ENCODE measurements at places on chromosomes 7 and 10.

- no peak for DNase-seq
Observed at GRCh38 chr7:158745057-158745715, 40.6 kb upstream of the NCAPG2 start.

DNA sequence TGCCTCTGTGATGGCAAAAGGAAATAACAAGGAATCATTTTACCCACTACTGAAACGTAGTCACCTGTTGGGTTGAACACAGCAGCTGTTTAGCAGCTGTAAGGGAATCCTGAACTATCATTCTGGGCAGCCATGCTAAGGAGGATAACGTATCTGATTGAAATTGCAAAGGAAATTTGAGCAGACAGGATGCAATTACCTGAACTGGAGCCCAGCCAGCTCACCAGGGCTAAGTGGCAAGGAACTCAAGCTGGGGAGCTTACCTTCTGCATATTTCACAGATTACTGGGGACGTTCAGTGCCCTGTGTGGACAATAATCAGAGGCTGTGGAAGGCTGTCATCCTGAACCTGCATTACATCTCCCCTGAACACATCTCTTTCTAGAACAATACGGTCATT is 650.5 kb downstream of the SORCS3 start:
- DNase-seq: no peak

GRCh38 chr7:113000316-113001020 is 86.2 kb downstream of the GPR85 start:
- no peak for DNase-seq

GRCh38 chr7:28477041-28477442 is 64.7 kb downstream of the CREB5 start:
- no peak for DNase-seq

DNA sequence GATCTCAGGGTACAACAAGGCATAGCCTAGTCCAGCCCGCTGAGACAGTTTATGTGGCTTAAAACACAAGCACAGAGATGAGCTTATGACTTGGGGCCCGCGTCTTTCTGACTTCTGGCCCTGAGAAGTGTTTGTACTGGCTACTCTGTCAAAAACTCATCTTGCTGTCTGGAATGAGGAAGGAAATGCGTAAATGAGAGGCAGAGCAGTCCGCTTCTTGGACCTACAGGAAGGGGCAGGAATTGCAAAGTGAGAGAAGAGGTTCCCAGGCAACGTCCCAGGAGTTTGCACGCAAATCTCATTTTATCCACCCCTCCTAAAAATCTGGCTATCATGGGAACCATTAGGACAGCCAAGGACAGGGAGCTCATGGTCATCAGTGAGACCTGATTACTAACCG is 5.5 kb downstream of the ANXA11 start:
- DNase-seq: no peak

DNA sequence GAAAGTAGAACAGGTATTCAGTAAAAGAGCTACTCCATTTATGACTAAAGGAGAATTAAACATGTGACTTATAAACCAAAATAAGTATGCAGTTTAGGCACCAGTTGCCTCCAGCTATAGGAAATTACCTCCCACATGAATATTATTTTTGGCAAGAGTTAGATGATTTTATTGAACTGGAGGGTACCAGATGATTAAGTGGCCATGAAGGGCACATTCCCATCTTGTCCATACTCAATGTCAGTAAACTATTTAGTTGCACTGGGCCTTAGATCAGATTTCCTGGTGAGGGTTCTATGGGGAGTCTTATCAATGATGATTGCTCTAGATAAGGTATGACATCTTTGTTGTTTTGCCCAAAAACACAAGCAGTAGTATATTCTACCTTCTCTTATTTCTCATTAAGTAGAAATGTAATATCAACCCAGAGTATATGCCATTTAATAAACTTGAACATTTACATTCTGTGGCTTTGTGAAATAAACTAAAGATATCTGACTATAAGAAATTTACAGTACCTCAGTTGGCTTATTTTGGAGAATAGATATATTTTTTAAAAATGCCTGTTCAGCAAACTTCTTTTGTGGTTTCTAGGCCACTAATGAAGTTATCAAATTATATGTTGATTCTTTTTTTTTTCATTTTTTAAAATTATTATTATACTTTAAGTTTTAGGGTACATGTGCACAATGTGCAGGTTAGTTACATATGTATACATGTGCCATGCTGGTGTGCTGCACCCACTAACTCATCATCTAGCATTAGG is 145.3 kb downstream of the SEMA3A start:
- DNase-seq: no peak

GRCh38 chr10:101778781-101779543 is 3.0 kb upstream of the FGF8 start:
- DNase-seq: no peak

GRCh38 chr7:99453105-99453504 is 12.9 kb downstream of the ATP5MF start:
- no peak for DNase-seq

DNA sequence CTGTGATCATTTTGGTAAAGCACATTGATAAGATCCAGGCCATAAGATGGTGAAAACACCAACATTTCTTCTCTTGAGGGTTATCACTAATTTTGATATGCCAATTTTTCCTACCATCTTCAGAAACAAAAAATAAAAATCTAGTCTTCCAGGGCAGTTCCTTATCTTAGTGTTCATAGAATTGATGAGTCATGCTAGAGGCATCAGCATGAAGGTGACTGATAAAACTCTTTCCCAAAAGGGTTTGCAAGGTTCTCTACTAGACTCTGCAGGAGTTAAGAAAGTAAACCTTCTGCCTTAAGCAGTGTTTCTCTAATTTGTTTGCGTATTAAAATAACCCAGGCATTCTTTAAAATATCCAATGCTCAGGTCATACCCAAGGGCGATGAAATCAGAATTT is 483.1 kb upstream of the CNTNAP2 start:
- DNase-seq: no peak

- no peak for DNase-seq
Observed at GRCh38 chr10:63770523-63770922, 249.3 kb downstream of the REEP3 start.

GRCh38 chr10:124180947-124181549 is 87.7 kb upstream of the CHST15 start:
- DNase-seq: no peak

- DNase-seq: no peak
Observed at GRCh38 chr7:144869082-144869481, 33.2 kb upstream of the TPK1 start.

- no peak for DNase-seq
Observed at GRCh38 chr10:133015816-133016462, 71.8 kb upstream of the ADGRA1 start.

DNA sequence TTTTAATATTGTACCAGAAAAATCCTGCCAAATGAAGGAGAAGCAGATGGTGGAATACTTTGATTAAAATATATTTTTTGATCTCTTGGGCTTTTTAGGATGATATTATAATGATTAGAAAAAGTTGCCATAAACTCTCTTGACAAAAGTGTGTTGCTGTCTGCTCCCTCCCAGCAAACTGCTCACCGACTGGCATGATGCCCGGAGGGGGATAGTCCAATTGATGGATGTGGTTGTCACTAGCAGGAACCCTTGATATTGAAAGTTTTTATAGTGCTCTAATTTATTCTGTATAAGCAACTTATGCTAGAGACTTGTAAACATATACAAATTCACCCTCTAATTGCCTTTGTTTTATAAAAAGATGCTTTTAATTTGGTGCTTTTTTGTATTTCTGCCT is 114.0 kb downstream of the DNAH11 start:
- no peak for DNase-seq

- DNase-seq: no peak
Observed at GRCh38 chr7:41149576-41149975, 553.3 kb downstream of the INHBA start.

DNA sequence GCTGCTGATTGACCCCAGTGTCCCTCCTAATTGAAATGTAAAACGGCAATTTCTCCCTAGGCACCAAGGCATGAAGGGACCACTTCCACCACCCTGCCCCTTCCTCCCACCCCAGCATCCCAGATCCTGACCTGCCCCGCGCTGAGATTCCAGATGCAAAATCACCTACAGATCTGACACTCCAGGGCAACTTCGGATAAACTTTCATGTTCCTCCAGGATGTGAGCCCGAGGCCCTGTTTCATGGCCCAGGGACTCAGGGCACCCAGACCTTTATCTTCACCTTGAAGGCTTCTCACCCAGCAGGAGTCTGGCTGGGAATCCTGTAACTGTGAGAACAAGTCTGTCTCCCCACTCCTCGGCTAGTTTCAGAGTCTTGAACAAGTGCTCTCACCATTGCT is 361.8 kb downstream of the PLXNA4 start:
- no peak for DNase-seq

DNA sequence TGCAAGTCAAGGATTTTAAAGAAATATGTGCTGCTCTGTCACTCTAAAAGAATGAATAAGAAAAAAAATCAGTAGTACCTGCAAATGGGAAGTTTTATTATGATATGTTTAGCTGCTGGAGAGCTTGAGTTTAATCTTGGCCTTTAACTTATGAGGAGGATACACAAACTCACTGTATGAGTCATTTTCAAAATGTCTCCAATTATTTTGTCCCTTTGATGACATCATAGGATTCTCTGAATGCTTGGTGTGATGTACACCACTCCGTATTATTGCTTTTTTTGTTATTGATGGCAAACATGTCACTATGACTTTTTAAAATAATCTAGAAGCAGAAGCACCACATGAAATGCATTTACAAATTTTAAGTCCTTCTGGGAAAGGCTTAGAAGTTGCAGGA is 125.8 kb downstream of the RALA start:
- DNase-seq: no peak

DNA sequence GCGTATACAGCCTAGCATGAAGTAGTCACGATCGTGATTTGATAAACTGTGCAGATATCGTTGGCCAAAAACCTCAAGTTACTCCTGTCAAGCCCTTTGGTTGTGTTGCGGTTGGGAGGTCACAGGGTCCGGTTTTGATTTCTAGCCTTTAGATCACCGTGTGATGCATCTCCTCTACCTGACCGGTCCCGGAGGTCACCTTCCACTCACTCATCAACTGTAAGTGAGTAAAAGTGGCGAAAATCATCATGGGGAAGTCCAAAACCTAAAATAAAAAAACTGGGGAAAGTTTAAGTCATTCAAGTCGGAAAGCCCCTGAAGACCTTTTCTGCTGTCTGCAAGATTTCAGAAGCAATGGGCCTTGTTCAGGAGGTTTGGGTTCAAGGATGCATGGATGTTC is 62.8 kb downstream of the ADARB2 start:
- no peak for DNase-seq

- no peak for DNase-seq
Observed at GRCh38 chr10:3476186-3476585, 303.6 kb upstream of the PITRM1 start.

GRCh38 chr10:121032460-121032859 is 181.3 kb downstream of the WDR11 start:
- DNase-seq: no peak

- DNase-seq: no peak
Observed at GRCh38 chr7:102291056-102291915, 4.6 kb downstream of the SH2B2 start.

GRCh38 chr7:137669706-137670105 is 177.1 kb downstream of the DGKI start:
- DNase-seq: no peak

- DNase-seq: no peak
Observed at GRCh38 chr7:48317360-48317759, 146.1 kb downstream of the ABCA13 start.

GRCh38 chr10:96339956-96340904 is 18.6 kb downstream of the OPALIN start:
- peak; percentile 27 for DNase-seq

- DNase-seq: no peak
Observed at GRCh38 chr10:89327803-89328441, at the start of gene IFIT3. TSS of gene IFIT3 (plus strand) at chr10:89327997. CDS start at chr10:89328074, 77 bp downstream.

DNA sequence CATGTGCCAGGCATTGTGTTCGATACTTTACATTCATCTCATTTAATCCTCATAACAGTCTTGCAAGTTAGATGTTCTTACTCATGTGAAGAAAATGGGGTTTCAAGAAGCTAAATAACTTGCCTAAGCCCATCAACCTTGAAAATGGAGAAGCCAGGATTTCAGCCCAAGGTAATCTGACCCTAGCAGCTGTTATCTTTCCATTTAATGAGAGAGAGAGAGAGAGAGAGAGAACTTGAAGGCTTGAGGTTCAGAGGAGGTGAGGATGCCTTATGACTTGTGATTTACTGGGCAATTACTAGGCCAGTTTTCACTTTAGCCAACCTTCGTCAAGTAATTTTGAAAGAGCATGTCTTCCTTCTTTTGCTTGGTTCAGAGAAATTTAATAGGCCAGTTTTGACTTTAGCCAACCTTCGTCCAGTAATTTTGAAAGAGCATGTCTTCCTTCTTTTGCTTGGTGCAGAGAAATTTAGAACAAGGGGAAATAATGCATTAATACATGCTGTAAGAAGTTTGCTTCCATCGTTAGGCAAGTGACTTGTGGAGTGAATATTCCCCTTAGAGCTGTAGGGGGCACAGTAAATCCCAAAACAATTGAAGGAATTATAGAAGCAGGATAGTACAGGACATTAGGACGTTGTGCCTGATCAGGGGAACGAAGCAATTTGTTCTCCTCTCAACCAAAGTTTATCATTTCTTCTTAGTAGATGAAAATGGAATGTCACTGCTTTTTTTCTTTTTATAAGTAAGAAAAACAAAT is 143.0 kb upstream of the BMPER start:
- DNase-seq: no peak

GRCh38 chr10:110336111-110336721 is 31.5 kb upstream of the SMNDC1 start:
- DNase-seq: no peak

DNA sequence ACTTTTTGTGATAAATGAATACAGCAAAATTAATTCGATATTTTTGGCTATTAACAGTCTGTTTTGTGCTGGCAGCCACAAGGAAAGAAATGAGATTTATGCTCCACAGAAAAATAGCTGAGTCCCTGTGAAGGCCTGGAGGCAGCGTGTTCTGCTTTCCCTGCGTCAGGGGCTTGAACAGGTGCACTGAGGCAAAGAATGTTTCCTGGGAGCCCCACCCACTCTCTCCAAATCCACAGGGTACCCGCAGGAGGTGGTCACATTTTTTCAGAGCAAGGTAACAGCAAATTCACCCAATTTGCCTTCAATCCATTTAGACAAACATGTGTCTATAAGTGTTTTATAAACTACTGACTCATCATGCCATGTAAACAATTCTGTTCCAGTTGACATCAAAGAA is 308.1 kb downstream of the TCERG1L start:
- DNase-seq: no peak

All from stimulated activated CD8-positive, alpha-beta memory T cell treated with anti-CD3 and anti-CD28 coated beads, Interleukin-4, amount 100 ng/mL, for 1 hour (primary cell).